CD8-positive, alpha-beta memory T cell (primary cell): ENCODE measurements at places on chromosomes 3 and 15. TPM values are rescaled to one million over a fixed set of nuclear protein-coding genes. Genes with fewer than 3 reads are reported as not detected.

The EFCC1 gene
- total RNA-seq, result not detected

DNA sequence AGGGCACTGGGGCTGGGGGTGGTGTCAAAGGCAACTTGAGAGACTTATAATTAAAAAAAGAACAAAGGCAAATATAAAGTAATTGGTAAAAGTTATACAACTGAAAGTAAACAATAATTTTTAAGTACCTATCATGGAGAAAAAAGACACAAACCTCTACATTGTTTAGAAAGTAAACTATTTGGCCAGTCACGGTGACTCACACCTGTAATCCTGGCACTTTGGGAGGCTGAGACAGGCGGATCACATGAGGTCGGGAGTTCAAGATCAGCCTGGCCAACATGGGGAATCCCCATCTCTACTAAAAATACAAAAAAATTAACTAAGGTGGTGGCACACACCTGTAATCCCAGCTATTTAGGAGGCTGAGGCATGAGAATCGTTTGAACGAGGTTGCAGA is 25.8 kb downstream of the RPSA start:
- DNase-seq, result no peak

GRCh38 chr15:58241872-58242271 is 103.7 kb downstream of the AQP9 start:
- DNase-seq, result no peak

GRCh38 chr15:95556866-95557225 is 773.7 kb upstream of the NR2F2 start:
- DNase-seq, result no peak

GRCh38 chr3:71219744-71220638 is 363.5 kb downstream of the FOXP1 start:
- DNase-seq, result peak; percentile 52

DNA sequence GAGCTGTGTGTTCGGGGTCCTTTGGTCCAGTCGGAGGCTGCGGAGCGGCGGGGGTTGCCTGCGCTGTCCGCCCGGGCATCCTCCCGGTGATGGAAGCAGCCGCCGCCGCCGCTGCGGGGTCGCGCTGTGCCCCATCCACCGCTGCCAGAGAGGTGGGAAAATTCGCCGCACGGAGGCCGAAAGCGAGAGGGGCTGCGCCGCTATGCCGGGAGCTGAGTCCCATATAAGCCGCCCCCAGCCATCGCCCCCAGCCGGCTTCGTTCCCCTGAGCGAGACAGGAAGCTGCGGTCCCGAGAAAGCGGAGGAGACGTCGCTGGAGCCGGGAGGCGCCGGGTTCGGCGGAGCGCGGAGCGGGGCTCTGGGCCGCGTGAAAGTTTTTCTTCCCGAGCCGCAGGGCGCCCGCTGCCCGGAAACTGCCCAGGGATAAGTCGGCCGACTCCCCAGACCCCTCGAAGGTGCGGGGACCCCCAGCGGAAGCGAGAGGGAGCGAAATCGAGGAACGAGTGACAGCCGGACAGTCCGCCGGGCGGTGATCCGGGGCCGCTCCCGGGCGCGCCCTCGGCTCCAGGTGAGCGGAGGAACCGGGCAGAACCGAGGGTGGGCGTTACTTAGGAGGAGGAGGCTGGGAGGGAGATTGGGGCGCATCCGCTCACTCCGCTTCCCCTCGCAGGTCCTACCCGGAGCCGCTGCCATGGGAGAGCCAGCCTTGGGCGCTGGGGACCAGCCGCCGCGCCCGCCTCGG is 574 bp downstream of the CHST2 start:
- peak; percentile 13 for DNase-seq

GRCh38 chr15:98384328-98385029 is 263.9 kb upstream of the IGF1R start:
- no peak for DNase-seq

DNA sequence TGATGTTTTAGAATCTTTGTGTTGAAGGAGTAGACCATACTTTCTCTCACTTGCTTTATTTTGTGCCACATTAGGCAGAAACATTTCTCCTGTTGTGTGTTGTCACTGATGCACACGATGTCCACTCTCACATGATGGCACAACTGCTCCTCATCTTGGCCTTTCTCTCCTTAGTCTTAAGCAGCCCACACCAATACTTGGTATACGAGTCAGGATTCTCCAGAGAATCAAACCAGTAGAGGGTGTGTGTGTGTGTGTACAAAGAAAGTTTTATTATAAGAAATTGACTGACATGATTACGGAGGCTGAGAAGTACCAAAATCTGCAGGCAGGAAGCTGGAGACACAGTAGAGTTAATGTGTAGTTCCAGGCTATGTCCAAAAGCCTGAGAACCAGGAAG is 187.1 kb downstream of the ALCAM start:
- no peak for DNase-seq

- DNase-seq, result no peak
Measured at GRCh38 chr15:85897207-85897894, 102.6 kb upstream of the KLHL25 start.

- DNase-seq, result no peak
Measured at GRCh38 chr3:57064001-57064400, 3.5 kb downstream of the SPATA12 start.

GRCh38 chr15:87387766-87388165 is 868.8 kb downstream of the NTRK3 start:
- DNase-seq, result no peak

The DALRD3 gene
- total RNA-seq, result 31.7 TPM

The PLA2G4D gene
- total RNA-seq, result not detected

DNA sequence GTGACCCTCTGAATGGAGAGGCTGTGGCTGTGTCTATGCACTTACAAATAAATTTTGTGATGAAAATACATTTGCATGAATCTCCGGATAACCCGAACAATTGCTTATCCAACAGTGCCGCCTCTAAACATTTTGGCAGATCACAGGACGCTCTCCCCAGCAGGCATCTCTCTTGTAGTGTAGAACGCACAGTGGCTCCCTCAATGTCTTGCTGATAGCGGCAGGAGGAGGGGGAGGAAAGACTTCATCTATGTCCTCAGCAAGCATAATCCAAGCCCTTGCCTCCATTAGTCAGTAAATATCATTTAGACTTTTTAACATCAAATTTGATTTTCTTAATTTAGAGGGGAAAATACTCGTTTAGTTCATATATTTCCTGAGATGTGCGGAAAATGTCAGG is 318.1 kb upstream of the IGF1R start:
- no peak for DNase-seq

- DNase-seq, result no peak
Measured at GRCh38 chr15:87572381-87572910, 684.1 kb downstream of the NTRK3 start.

- no peak for DNase-seq
Measured at GRCh38 chr3:76415384-76415783, 624.5 kb upstream of the ROBO2 start.

GRCh38 chr3:139201446-139202225 is 142.2 kb upstream of the MRPS22 start:
- no peak for DNase-seq

- no peak for DNase-seq
Measured at GRCh38 chr3:20147361-20147760, 38.6 kb downstream of the SGO1 start.

- DNase-seq, result no peak
Measured at GRCh38 chr3:162842549-162843216, 1346.1 kb downstream of the OTOL1 start.

DNA sequence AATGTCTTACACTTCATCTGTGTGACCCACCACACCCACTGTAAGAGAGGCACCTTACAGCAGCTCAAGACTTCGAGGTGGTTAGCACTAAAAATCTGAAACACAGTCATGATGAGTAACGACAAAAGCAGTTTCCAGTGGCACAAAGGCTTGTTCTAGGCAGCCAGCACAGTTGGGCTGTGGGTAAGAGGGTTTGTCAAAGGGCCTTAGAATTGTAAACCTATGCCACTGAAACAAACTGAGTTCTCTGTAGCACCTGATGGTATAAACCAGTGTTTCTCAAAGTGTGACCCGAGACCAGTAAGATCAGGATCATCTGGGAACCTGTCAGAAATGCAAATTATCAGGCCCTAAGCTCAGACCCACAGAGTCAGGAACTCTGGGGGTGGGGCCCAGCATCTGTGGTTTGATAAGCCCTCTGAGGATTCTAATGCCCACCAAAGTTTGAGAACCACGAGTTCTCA is 36.5 kb downstream of the DAPK2 start:
- DNase-seq, result peak; percentile 60

GRCh38 chr3:13282986-13283876 is 136.9 kb downstream of the NUP210 start:
- DNase-seq, result no peak

DNA sequence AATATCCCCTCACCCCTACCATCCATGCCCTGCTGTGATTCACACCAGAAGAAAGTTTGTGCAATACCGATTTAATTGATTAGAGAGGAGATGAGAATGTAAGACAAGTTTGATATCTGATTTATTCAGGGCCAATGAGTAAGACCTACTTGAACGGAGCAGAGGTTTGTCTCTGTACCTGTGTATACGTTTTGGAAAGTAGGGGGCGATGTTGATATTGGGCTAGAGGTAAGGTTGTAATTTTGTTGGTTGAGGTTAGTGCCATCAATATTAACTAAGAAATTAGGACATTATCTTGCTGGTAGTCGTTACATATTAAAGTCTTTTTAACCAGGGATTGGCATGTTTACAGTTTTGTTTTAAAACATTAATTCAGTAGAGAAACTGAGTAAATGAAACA is 20.5 kb downstream of the EAF2 start:
- DNase-seq, result no peak

The ZPLD1 gene
- total RNA-seq, result not detected

The CPLX3 gene
- not detected for total RNA-seq

DNA sequence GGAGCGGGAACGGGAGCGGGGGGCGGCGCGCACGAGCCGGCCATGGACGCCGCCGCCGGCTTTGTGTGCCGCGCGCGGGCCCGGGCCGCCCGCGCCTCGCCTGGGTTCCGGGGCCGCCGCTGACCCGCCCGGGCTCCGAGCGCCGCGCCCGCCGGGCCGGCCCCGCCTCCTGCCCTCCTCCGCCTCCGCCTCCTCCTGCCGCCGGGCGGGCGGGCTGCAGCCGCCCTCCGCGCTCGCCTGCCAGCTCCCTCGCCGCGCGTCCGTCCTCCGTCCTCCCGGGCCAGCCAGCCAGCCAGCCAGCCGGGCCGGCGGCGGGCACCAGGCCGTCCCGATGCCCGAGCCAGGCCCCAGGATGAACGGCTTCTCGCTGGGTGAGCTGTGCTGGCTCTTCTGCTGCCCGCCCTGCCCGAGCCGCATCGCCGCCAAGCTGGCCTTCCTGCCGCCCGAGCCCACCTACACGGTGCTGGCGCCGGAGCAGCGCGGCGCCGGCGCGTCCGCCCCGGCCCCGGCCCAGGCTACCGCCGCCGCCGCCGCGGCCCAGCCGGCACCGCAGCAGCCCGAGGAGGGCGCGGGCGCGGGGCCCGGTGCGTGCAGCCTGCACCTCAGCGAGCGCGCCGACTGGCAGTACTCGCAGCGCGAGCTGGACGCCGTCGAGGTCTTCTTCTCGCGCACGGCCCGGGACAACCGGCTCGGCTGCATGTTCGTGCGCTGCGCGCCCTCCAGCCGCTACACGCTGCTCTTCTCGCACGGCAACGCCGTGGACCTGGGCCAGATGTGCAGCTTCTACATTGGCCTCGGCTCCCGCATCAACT is at the start of gene ABHD17C:
ABHD17C (plus strand) TSS at position 212 of the 812 bp plus-strand sequence; CDS start at position 332, 120 bp downstream.
- DNase-seq, result peak; percentile 16

DNA sequence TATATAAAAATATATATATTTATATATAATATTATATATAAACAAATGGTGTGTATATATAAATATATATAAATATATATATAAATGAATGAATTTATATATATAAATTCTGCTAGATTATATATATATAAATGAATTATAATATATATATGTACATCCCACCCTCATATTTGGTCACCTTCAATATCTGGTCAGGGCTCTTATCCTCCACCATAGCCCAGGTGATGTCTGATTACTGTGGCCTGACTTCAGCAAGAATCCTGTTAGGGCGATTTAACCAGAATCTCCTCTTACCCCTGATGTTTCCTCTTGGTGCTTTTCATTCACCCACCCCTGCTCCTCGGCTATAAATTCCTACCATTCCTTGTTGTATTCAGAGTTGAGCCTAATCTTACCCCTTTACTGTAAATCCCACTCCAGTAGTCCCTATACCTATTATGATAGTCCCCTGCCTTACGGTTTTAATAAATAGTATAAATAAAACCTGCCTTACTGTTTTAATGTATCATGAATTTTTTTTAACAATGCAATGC is 439.6 kb downstream of the PLOD2 start:
- DNase-seq, result no peak

- no peak for DNase-seq
Measured at GRCh38 chr15:98686983-98687382, 38.6 kb downstream of the IGF1R start.
